Stimulated activated CD4-positive, alpha-beta T cell treated with anti-CD3 and anti-CD28 coated beads, TNF-alpha, amount 100 ng/mL, for 24 hours (primary cell): ENCODE measurements at places on chromosomes 2 and 18.

DNA sequence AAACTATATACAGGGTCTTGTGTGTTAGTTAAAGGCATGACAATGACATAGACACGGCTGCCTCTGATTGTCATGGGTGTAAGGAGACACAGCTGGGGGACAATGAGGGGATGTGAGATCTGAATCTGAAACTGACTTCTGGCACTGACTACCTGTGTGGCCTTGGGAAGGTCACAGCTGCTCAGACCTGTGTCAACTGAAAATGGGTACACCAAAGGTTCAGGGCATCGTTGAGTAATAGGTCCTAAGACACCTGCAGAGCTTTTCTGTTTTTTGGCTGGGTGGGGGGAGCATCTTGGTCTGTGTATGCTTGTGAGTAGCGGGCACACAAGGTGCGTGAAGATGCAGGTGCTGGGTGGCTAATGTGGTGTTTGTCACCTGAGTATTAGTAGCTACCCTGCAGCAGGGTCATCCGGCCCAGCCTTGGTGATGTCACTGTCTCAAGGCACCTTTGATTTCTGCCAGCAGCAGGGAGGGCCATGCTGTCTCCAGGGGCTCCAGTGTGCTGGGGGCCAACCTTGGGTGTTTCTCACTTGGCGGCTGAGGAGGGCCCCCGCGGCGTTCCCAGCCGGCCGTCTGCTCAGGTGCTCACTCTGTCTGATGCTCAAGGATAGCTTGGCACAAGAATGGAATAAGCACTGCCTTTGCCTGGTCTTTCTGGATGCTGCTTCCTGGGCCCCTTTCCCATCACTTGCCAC lies 53.1 kb upstream of the HS6ST1 start:
- DNase-seq, result no peak

DNA sequence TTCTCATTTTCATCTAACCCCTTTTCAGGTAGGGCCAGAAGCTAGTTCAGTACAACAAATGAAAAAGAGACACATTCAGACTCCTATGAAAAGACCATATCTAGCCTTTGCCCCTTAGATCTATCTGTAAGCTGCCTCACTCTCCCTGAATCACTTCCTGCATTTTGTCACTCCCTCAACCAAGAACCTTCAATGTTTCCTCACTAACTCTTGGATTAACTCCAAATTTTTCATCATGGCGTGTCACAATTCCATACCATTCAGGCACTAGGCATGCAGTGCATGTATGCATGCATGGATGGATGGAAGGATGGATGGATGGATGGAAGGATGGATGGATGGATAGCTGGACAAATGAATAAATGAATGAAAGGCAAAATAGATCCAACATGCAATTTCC lies 356.9 kb downstream of the TNS1 start:
- DNase-seq, result no peak

- no peak for DNase-seq
Observed at GRCh38 chr2:157692768-157693167, 64.1 kb upstream of the ACVR1C start.

- DNase-seq, result no peak
Observed at GRCh38 chr18:47799376-47799775, 131.1 kb downstream of the SMAD2 start.

- no peak for DNase-seq
Observed at GRCh38 chr2:974502-974901, 23.9 kb downstream of the SNTG2 start.

DNA sequence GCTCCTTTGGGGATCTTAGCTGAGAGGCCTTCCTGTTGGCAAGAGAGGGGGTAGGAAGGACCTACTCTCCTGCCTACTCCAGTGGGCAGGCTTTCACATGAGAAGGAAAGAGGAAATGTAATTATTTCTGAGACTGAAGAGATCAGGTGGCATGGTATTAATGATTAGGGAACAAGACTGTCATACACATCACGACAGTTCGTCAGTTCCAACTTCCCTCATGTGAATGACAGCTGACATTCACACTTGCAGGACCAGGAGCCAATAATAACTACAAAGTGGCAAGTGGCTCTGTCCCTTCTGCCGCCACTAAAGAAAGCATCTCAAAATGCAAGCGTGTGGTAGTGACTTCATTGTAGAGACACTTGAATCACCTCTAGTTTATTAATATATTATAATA lies 90.0 kb downstream of the ZCCHC2 start:
- no peak for DNase-seq

GRCh38 chr2:108950369-108951135 lies 38.5 kb downstream of the EDAR start:
- no peak for DNase-seq

- no peak for DNase-seq
Observed at GRCh38 chr2:157327200-157327599, 1.6 kb upstream of the ERMN start.

DNA sequence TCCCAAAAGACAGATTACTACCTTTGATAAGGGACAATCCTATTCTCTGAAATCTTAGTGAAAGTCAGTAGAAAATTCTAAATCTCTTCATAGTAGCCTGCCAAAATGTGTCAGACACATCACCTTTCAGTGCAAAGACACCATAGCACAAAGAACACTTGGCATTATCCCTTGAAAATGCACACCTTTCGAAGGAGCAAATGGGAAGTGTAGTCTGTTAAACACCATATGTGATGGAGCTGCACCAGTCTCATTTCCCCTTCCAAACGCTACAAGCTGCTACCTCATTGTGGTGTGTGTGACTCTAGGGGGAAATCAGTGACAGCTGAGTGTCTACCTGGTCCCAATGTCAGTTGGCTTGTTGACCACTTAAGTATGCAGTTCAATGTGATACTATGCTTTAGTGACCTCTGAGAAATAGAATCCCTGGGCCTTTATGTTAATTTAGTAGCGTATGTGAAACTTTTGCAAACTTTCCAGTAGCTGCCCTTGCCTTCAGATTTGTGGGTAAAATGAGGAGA lies 551.7 kb downstream of the ARHGAP15 start:
- DNase-seq, result no peak

DNA sequence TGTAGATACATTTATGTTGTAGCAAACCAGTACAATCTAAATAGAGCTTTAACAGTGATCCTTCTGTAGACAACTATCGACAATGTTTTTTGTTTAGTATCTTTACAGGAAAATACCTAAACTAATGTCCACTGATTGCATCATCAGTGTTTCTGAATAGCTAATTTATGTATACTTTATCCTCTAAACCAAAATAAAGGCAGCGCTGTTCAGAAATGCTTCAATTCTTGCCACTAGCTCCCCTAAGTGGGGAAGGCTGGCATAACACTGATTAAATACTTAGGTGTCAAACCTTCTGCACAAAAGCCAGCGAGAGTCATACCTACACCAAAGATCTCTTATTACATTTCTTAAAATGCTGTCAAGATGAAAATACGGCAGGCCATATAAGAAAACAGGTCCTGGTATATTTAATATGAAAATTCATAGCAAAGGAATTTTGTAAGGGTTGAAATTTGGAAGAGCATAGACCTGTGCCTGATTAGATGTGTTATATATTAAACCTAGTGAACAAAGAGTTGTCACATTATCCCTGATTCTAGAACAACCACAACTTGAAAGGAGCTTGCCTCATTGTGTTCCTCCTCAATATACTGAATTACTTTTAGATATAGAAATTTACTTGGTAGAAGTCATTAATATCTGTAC lies 1693.4 kb upstream of the SLC39A10 start:
- no peak for DNase-seq

GRCh38 chr2:101793277-101793969 lies 95.9 kb downstream of the MAP4K4 start:
- DNase-seq, result no peak

DNA sequence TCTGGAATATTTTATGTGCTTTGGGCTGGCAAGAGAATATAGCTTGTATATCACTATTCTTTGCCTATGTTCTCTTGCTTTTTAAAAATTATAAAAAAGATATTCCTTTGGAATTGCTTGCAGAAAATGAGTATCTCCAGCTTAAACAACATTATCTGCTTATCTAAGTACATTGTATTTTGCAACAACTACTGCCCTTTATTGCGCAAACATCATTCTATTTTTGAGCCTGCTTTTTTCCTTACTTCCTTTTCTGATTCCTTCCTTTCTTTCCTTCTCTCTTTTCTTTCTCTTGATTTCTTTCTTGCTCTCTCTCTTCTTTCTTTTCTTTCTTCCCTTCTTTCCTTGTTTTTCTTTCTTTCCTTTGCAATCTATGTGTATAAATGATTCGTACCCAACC lies 74.0 kb downstream of the UNC80 start:
- DNase-seq, result no peak
